T follicular helper cell (primary cell): ENCODE measurements at places on chromosomes 13 and 19.

GRCh38 chr13:86085890-86086289, 286.7 kb upstream of the SLITRK6 start:
- DNase-seq = no peak

GRCh38 chr19:54162241-54162805, 2.8 kb upstream of the LENG1 start:
- DNase-seq = peak; percentile 73

DNA sequence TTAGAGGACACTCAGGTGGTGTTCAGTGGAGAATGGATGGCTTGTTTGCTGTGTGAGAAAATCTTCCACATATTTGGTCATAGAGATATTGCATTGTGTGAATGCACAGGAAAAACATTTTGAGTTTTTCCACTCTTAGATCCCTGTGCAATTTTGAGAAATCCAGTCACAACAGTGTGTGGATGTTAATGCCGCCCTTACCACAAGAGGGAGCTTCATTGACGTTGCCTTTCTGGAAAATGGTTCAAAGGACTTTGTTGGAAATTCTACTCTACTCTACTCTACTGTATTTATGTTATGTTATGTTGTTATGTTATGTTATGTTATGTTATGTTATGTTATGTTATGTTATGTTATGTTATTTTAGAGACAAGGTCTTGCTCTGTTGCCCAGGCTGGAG, 13.4 kb downstream of the ZNF20 start:
- no peak for DNase-seq

DNA sequence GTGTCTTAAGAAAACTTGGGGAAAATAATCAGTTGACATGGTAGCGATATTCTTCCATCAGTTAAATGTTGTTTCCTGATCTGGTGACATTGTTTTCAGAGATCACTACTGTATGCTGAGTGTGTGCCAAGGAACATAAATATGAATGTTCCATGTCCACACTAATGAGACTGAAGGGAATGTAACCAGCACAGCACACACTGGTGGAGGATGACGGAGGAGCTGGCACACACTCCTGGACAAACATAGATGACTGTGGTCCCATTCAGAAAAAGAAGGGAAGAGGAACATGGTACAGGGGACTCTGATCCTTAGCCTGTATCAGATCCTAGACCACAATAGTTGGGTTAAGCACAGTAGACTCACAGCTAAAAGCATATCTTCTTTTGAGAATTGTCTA, 574.8 kb downstream of the MYO16 start:
- no peak for DNase-seq

DNA sequence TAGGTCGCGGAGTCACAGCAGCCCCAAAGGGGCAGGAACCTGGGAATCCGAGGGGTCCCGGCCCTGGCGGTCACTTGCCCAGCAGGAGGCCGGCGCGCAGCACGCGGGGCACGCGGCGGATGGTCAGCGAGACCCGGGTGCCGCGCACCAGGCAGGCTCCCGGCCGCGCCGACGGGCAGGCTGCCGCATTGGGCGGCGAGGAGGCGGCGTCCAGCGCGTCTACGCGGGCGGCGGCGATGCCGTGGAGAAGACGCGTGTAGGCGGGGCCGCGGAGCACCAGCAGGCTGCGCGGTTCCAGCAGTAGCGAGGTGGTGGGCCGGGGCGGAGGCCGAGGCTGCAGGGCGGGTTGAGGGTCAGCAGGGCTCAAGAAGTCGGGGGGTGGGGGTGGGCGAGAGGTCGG, 607 bp upstream of the SYNE4 start:
- DNase-seq = no peak

GRCh38 chr13:30712536-30713532, 22.5 kb upstream of the ALOX5AP start:
- DNase-seq = no peak

- DNase-seq = no peak
These were observed 859.1 kb downstream of the DIAPH3 start for GRCh38 chr13:59304596-59304995.

GRCh38 chr13:24023073-24023472, 125.8 kb upstream of the C1QTNF9B start:
- no peak for DNase-seq

GRCh38 chr19:17530586-17530985, 19.1 kb downstream of the PGLS start:
- DNase-seq = no peak

DNA sequence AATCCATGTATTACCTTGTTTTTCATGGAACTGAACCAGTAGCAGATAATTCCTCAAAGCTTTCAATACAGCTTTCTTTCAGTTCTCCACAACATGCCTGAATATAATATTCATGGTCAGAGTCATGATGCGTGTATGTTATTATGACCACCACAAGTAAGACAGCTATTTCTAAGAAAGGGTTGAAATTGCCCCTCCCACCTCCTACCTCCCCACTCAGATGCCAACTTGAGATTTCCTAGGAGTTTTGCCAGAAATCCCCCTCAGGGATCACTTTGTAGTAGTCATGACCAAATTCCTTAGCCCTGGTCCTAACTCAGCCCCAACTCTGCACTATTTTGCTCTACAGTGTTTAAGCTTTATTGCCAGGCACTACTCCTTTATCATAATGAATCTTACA, 69.9 kb upstream of the RAP2A start:
- DNase-seq = no peak

- DNase-seq = no peak
These were observed 117.2 kb downstream of the FREM2 start for GRCh38 chr13:38804061-38804460.

DNA sequence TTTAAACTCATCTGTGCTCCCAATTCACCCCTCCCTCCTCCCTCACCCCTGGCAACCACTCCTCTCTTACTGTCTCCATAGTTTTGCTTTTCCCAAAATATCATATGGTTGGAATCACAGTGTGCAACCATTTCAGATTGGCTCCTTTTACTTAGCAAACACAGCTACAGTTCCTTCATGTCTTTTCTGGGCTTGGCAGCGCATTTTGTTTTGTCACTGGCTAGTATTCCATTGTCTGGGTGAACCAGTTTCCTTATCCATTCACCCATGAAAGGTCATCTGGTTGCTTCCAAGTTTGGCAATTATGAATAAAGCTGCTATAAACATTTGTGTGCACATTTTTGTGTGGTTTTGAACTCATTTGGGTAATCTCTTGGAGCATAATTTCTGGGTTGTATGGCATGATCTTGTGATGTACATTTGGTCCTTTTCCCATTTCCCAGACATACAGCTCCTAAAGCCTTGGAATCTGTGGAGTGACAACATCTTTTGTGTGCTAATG, 23.9 kb upstream of the GAS6 start:
- DNase-seq = no peak

DNA sequence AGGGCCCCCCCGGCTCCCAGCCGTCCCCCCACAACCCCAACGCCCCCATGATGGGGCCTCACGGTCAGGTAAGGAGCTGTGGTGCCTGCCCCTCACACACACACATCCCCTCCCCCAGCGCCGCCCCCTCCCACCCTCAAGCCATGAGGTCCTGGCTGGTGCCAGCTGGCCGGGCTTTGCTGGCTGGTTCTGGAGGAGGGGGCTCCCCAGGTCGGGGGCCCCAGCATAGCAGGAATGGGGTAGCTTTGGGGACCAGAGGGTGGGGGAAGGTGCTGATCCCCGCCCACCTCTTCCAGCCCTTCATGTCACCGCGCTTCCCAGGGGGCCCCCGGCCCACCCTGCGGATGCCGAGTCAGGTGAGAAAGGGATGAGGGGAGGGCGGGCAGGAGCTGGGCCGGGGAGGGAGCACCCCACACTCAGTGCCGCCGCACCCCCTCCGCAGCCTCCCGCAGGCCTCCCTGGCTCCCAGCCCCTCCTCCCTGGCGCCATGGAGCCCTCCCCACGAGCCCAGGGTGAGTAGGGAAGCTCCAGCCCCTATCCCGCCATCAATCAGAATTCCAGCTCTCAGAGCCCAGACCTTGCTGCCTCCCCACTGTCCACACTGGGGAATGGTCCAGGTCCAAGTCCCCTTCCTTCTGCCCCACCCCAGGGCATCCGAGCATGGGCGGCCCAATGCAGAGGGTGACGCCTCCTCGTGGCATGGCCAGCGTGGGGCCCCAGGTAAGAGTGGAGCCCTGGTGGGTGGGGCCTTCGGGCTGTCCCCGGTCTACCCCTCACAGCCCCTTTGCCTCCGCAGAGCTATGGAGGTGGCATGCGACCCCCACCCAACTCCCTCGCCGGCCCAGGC, 6.4 kb downstream of the ISYNA1 start:
- DNase-seq = no peak

DNA sequence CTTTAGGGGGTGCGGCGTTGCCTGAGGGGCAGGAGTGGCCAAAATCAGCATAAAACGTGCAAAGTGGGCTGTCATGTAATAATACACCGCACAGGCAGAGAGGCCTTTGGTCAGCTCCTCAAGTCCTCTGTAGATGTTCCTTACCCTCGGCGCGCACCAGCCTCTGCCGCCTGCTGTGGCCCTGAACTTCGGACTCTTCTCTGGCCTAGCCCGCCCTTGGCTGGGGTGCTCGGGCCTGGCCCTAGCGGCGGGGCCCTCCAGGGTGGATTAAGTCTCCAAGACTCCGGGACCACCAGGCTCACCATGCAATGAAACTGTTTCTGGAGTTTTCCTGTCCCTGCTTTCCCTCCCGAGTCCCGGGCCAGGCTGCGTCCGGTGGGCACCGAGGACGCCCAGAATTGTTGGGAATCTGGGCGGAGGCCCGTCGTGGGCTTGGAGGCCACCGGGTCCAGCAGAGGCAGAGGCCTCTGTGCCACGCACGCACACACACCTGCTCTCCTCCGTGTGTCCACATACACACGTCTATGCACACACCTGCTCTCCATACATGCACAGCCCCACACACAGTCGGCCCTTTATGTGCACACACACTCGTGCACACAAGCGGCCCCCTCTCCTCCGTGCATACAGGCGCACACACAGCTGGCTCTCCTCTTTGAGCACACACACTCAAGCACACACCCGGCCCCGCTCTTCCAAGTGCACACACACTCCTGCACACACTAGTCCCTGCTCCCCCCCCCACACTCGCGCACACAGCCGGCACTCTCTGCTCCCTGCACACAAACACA, 1.5 kb upstream of the TFDP1 start:
- DNase-seq = no peak

DNA sequence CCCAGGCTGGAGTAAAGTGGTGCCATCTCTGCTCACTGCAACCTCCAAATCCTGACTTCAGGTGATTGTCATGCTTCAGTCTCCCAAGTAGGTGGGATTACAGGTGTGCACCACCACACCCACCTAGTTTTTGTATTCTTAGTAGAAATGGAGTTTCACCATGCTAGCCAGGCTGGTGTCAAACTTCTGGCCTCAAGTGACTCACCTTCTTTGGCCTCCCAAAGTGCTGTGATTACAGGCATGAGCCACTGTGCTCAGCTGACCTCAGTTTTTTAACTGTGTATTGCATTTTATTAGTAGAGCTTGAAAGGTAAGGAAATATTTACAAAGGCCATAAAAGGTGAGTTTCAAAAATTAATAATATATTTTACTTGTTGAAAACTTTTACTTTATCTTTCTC, 2.3 kb downstream of the ZNF726 start:
- DNase-seq = no peak

GRCh38 chr13:98406427-98406826, 170.5 kb downstream of the STK24 start:
- DNase-seq = no peak

GRCh38 chr13:75073786-75074185, 408.2 kb downstream of the TBC1D4 start:
- DNase-seq = no peak

GRCh38 chr13:77372275-77372674, 45.4 kb upstream of the MYCBP2 start:
- DNase-seq = no peak

DNA sequence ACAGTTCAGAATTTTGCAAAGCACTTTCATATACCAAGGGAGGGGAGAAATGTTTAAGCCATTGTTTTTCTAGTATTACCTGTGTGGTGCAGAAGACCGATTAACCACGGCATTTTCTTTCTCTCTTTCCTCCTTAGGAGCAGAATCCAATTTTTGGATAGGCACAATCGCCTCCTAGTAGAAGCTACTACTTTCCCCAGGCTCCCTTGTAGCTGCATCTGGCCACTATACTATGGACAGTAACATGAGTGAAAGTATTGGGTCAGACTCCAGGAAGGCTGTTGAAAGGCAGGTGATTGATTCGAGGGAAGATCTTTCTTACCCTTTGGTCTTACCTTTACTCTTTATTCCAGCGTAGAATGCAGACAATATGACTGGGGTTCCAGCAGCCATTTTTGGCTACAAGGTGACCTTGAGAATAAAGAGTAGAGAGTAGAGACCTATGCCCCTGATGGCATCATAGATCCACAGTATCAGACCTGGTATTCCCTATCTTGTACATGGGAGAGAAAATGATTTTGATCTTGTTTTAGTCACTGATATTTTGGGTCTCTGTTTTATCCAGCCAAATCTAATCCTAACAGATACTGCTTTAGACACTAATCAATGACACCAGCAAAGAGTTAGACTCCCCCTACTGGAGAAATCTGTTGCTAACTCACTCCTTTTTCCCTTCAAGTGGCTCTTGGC, 77.0 kb downstream of the LRRC63 start:
- DNase-seq = no peak

- no peak for DNase-seq
These were observed 35.0 kb downstream of the ZSWIM4 start for GRCh38 chr19:13830114-13830740.

DNA sequence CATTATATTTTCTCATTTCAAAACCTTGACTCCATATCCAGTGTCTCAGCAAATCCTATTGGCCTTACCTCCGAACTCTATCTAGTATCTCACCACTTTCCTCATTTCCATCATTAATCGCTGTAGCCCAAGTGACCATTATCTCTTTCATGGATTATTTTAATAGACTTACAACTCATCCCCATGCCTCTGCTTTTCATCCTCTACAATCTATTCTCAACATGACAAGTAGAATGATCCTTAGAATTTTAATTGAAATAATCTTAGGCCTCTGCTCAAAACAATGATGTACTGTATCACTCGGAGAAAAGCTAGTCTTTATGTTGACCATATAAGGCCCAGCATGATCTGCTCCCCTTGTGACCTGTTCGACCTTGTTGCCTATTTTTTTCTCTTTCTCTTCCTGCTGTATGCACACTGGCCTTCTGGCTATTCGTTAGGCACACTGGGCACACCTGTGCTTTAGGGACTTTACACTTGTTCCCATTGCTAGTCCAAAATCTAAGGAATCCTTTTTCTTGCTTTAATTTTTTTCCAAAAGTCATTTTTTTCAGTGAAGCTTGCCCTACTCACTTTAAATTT, 21.4 kb downstream of the DNAJC15 start:
- DNase-seq = no peak

DNA sequence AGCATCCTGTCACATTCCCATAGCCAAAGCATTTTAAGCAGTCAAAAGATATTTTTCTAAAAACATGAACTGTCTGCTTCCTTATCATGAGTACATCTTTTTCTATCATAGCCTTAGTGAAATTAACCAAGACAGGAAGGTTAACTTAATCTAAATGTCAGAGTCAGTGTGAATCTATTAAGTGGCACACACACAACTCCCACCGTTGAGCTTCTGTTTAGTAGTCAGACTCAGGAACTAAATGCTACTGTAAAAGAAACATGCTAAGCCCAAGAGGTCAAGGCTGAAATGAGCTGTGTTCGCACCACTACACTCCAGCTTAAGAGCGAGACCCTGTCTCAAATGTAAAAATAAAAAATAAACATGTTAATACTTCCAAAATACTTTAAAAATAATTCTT, 7.7 kb upstream of the POU4F1 start:
- no peak for DNase-seq

- DNase-seq = no peak
These were observed 3.7 kb upstream of the ZNF444 start for GRCh38 chr19:56137405-56137804.

GRCh38 chr13:95485518-95486144, 66.9 kb upstream of the CLDN10 start:
- DNase-seq = no peak
